ENCODE measurements at places on chromosomes 3 and 15.
A peak's percentile ranks its signal among the peaks of the same experiment; 100 is the strongest.

DNA sequence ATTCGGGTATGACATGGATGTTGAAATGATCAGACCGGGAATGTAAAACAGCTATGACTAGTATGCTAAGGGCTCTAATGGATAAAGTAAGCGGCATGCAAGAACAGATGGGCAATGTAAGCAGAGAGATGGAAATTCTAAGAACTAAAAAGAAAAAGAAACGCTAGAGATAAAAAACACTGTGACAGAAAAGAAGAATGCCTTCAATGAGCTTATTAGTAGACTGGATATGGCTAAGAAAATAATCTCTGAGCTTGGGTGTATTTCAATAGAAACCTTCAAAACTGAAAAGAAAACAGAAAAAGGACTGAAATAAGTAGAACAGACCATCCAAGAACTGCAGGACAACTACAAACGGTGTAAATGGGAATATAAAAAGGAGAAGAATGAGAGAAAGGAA lies 101.2 kb downstream of the HES1 start:
- peak; percentile 30 for DNase-seq

GRCh38 chr15:80155001-80155377 lies 2.2 kb downstream of the FAH start:
- DNase-seq = peak; percentile 57

GRCh38 chr3:175777495-175777894 lies 918.4 kb downstream of the NAALADL2 start:
- DNase-seq = peak; percentile 24

DNA sequence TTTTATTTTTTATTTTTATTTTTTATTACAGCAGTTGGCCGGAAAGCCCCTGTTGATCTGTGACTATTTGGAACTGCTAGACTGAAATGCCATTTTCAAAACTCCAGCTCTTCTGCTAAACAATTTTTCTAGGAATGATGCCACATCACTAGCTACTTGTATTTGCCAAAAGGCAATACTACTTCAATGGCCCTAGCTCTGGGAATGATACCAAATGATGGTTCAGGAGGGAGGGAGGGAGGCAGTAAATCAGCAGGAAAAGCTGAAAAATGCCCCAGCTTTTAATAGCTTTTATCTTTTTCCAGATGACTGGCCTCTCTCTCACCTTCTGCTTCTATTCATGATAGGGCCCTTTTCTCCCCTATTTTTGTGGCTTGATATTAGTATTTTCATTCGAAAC lies 2.6 kb upstream of the CHL1 start:
- DNase-seq = no peak

DNA sequence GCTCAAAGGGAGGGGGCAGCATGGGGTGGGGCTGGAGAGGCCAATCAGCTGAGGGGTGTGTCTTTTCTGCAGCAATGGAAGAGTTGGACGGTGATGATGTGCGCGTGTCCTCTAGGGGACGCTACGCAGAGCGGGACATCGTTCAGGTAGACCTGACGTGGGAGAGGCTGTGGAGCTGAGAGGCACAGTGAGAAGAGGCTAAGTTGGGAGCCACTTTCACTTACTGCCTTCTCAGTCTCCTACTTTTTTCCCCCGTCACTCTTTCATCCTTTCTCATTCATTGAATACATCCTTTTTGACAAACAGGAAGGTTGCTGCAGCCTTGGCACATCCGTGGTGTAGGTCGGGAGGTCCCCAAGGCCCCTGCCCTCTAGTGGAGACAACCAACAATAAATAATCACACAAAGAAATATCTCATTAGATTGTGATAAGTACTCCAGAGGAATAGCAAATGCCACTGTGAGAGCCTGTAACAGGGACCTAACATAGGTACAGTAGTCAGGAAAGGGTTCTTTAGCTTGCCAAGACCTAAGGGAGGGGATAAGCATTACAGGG lies 4.4 kb upstream of the BRPF1 start:
- no peak for DNase-seq
